ENCODE measurements at places on chromosomes 1 and 21. TPM values are rescaled to one million over a fixed set of nuclear protein-coding genes. Genes with fewer than 3 reads are reported as not detected.

The DIO1 gene
- total RNA-seq = not detected

DNA sequence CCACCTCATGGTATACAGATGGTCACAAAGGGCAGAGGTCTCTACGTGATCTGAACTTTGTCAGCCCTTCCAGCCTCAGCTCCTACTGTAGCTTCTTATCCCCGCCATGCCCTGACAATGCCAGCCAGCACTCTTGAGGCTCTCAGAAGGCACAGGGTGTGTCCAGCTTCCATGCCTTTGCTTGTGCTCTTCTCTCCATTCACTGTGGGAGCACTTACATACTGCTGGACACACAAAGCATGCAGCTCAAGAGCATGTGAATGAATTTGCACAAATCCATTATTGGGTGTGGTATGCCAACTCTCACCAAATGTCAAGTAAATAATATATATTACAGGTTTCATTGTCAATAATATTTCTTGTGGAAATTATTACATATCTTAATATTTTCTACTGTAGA, 36.4 kb upstream of the MAP10 start:
- DNase-seq = no peak

The GBP2 gene
- 56.0 TPM for total RNA-seq

The FAM72D gene
- total RNA-seq = 0.89 TPM

DNA sequence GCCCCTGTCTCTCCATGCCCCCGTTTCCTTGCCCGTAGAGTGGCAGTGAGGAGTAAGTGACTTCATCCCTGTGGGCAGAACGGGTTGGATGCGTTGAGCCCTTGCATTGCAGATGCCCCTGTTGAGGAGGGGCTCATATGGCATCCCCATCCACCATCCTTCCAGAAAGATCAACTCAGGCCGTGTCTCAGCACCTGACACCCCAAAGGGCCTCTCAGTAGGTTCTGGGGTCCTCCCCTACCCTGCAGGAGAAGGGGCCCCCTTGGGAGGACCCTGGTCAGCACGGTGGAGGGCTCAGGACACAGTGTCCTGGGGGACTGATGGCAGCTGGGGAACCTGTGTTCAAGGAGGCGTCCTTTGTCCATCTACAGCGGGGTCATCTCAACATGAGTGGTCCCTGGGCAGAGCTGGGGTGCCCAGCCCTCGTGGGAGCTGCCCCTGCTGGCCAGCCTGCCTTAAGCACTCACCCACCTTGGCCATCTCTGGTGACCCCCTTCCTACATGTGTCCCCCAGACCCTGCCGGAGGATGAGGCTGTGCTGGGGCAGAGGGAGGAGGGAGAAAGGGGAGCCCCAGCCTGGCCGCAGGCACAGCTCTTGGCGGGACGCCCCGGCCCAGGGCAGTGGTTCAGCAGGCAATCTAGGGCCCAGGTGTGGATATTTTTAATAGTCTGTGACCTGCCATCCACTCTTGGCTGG, 48.2 kb upstream of the ACTRT2 start:
- no peak for DNase-seq

Measured in dermis microvascular lymphatic vessel endothelial cell (primary cell).